ENCODE measurements at places on chromosomes 6 and 20.

- DNase-seq: peak; percentile 71
Measured at GRCh38 chr6:44456070-44456965, 68.8 kb downstream of the CDC5L start.

GRCh38 chr20:46990596-46991104, 96.0 kb downstream of the EYA2 start:
- DNase-seq: no peak

- DNase-seq: no peak
Measured at GRCh38 chr20:37575884-37576283, 48.2 kb upstream of the BLCAP start.

DNA sequence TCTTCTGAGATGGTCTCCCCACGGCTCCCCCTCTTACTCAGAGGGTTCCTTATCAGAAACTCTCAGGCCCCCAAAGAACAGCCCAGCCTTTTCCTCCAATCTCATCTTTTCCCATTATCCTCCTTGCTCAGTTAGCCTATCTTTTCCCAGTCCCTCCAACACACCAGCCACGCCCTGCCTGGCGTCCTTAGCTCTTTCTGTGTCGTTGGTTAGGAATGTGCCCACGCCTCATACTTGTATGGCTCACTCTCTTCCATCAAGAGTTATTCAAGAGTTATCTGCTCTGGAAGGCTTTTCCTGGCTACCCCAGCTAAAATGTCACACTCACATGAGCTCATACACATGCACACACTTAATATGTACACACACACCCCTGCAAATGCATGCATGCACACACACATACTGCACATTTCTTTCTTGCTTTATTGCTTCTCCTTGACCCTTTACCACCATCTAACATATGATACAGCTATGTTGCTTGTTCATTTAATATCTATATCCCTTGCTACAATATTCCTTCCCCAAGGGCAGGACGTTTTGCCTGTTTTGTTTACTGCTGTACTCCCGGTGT, 37.6 kb downstream of the SLC2A10 start:
- peak; percentile 32 for DNase-seq

DNA sequence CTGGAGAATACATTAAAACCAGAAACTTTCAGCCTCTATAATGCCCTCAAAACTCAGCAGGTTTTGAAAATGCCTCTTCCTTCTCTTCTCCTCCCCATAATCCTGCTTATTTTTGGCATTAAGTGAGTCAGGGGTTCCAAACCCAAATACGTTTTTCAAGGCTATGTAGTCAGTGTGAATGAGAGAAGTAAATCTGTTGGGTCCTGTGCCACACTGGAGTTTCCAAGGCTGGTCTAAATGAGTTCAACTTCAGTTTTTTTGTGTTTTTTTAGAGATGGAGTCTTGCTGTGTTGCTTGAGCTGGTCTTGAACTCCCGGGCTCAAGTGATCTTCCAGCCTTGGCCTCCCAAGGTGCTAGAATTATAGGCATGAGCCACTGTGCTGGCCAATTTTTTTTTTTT, 20.9 kb downstream of the PTPRA start:
- DNase-seq: no peak

GRCh38 chr6:117677553-117678141, 2.4 kb downstream of the NUS1 start:
- peak; percentile 19 for DNase-seq

DNA sequence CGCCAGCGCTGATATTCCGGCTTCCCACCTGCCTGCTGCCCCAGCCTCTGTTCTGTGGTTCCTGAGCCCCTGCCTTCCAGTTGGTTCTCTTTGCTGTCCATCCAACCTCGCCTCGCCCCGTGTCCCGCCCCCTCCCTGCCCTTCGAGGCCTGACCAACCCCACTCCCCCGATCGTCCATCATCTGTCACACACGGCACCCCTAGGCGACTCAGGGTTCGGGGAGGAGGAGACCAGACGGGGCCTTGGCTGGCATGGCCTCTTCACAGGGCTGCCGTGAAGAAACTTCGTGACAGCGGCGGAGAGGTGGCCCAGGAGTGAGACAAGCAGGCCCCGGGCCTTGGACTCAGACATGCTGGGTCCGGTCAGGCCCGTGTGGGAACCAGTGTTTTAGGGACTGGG, 226.1 kb downstream of the QKI start:
- no peak for DNase-seq

DNA sequence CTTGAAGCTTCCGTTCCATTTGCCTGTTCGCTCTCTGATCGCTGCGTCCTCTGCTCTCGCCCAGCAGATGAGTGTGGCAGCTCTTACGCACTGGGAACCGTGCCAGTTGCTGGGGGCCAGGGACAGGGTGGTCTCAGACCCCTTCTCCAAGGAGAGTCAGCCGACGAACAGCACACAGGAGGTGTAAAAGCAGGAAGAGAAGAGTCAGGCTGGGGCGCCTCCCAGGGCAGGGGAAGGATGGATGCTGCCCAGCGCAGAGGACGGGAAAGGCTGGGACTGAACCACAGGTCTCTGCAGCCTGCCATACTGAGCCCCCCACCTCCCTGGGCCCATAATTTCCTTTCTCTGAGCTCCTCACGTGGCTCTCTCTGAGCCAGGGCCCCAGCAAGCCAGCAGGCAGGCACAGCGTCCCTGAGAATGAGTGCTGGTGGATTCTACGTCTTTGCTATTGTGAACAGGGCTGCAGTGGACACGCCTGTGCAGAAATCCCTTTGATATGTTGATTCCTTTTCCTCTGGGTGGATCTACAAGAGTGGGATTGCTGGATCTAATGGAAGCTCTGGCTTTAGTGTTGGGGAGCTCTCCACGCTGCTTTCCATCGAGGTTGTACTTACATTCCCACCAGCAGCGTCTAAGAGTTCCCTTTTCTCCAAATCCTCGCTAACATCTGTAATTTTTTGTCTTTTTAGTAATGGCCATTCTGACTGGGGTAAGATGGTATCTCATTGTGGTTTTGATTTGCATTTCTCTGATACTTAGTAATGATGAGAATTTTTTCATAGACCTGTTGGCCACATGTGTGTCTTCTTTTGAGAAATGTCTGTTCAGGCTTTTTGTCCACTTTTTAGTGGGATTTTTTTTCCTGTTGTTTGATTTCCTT, 104.1 kb downstream of the PSMB1 start:
- peak; percentile 68 for DNase-seq

DNA sequence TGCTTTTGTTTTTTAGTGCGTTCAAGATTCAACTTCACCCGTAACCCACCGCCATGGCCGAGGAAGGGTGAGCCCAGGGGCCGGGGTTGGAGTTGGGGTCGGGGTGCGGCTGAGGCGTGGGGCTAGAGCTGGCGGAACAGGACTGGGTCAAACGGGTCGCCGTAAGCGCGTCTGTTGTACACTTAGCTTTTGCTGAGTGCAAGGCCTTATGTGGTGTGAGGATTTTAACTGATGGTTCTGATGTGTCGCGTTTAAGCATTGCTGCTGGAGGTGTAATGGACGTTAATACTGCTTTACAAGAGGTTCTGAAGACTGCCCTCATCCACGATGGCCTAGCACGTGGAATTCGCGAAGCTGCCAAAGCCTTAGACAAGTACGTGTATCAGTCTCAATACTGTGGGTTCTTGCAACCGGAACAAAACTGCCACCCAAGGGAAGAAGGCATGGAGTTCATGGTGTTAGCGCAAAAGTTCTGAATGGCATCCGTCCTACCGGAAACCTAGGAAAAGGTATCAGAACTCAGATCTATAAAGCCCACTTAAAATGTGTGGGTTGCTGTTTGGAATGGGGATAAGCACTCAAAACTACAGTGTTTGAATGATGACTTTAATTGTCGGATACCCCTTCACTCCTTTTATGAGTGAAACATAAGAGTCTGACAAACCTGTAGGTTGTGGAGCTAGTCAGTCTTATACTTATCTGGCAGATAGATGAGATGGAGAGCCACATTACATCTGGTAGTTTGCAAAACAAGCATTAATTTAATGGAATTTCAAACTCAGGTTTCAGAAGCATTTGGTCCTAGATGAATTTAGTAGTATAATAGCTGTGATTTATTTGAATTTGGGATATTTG, 574 bp downstream of the RPS12 start:
- no peak for DNase-seq

DNA sequence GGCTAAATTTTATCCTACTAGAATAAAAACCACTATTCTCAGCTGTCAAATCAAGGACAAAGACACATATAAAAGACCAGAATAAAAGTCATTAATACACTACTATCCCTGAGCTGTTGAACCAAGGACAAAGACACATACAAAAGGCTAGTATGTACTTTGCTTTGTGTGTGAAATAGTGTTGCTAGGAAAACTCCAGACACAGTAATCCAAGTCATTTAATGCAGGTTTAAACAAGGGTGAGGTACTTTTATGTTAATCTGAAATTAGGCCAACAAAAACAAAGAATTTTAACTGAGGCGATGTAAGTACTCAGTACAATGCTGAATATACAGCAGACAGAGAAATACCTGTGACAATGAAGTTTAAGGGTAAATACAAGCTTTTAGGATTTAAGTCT, 18.9 kb downstream of the GCLC start:
- no peak for DNase-seq

DNA sequence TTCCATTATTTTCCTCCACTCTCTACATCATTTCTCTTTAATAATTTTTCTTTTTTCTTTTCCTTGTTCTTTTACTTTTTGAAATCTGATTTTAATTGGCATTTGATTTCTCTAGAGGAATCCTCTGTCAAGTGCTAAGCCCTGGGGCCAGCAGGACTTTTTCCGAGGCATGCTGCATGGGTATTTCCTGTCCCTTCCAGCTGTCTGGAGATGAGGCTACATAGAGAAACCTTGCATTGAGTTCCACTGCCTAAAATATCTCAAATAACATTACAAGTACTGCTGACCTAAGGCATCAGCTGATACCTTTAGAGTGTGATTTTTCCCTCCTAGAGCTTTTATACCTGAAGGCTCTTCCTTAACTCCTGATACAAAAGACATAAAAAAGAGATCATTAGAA, 6.2 kb downstream of the RNF217 start:
- peak; percentile 52 for DNase-seq

Measured in RPMI7951 (cell line).